SHP77 (cell line): ENCODE measurements at places on chromosomes 3 and 15.

GRCh38 chr15:28914046-28914445 is 28.3 kb downstream of the APBA2 start:
- DNase-seq = no peak

DNA sequence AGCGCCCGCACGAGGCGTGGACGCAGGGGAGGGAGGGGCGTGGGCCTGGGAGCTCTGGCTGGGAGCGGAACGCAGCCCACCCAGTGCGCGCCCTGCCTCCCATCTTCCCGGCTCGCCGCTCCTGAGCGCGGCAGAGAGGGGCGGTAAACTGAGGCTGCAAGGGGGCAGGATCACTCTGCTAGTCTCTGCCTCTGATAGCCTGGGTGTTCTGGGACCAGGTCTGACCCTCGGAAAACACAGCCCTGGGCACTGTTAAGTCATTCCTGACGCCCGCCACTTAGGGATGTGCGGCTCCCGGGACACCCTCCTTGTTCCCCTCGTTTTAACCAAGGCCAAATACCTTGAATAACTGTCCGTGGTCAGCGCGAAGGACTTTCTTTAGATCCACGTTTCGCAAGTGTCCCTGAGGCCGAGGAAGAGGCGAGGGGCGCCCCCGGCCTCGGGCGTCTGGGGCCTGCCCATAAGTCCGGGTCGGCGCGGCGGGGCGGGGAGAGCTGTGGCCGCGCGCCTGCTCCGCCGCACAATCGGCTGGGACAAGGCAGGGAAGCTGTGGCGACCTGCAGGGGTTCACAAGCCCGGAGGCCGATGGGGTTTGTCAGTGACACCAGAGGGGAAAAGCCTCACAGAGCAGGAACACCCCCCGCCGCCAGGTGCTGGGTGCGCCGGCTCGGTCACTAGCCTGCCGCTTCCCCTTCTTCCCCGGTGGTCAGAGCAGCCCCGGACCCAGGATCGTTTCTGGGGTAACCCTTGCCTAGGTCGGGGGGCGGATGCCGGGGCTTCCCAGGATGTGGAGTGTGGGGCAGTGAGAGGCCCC is 1.5 kb downstream of the ITPKA start:
- DNase-seq = no peak

DNA sequence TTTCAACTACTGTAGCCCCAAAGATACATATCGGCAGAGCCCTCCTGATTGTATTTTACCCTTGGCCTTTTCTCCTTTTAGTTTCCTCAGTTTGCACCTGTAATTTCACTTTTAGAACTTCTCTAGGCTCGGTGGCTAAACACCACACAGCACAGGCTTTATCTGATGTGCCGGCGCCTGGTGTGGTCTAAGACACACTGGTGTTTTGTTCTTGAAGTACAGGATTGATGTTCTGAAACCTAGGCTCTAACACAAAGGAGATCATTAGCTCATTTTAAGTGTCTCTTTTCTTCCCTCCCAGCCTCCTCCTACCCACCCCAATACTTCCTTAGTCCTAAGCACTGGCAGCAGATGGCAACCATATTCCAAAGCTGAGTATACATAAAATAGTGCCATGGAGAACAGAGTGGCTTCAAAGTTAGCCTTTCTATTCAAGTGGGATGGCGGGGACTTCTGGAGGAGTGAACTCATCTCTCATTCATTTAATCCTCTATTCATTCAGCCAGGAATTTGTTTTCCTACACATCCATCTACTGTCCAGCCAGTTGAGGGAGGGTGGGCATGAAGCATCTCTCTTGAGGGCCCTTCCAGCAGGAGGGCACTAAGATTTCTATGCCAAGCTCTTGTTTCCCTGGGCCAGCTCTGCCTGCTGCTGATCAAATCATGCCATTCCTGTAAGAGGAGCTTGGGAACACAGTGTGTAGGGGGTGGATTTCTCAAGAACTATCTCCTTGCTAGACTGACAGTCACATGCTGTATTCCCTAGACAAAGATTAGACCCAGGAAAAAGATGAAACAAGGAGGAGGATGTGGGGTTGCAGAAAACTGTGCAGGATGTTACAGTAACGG is 71.2 kb downstream of the TIGIT start:
- DNase-seq = no peak

DNA sequence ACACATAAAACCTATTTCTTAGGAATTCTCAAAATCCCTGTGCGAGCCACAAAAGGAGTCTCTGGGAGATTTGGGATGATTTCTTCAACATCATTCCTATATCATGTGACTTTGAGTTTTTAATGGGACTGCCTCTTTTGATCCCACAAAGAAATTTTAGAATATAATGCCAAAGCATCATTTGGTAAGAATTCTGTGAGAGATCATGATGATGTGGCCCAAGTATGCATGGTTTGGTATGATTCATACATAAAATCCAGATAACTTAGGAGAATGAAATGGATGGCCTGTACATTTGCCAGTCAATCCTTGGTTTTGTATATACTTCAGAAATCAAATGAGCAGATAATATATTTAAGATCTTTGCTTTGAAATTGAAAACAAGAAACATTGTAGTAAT is 61.3 kb downstream of the UBE2E2 start:
- no peak for DNase-seq

DNA sequence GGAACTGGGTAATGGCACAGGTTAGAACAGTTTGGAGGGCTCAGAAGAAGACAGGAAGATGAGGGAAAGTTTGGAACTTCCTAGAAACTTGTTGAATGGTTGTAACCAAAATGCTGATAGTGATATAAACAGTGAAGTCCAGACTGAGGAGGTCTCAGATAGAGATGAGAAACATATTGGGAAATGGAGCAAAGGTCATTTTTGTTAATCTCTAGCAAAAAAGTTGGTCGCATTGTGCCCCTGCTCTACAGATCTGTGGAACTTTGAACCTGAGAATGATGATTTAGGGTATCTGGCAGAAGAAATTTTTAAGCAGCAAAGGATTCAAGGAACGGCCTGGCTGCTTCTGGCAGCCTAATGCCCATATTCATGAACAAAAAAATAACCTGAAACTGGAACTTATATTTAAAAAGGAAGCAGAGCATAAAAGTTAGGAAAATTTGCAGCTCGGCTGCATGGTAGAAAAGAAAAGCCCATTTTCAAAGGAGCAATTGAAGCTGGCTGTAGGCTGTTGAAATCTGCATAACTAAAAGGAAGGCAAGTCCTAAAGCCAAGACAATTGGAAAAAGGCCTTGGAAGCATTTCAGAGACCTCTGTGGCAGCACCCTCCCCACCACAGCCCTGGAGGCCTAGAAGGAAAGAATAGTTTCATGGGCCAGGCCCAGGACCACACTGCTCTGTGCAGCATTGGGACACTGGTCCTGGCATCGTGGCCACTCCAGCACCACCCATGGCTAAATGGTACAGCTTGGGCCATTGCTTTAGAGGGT is 182.6 kb upstream of the CD96 start:
- no peak for DNase-seq

GRCh38 chr3:194485881-194486539 is 792 bp downstream of the ATP13A3 start:
- no peak for DNase-seq

GRCh38 chr3:177589911-177590381 is 392.7 kb upstream of the TBL1XR1 start:
- peak; percentile 38 for DNase-seq

DNA sequence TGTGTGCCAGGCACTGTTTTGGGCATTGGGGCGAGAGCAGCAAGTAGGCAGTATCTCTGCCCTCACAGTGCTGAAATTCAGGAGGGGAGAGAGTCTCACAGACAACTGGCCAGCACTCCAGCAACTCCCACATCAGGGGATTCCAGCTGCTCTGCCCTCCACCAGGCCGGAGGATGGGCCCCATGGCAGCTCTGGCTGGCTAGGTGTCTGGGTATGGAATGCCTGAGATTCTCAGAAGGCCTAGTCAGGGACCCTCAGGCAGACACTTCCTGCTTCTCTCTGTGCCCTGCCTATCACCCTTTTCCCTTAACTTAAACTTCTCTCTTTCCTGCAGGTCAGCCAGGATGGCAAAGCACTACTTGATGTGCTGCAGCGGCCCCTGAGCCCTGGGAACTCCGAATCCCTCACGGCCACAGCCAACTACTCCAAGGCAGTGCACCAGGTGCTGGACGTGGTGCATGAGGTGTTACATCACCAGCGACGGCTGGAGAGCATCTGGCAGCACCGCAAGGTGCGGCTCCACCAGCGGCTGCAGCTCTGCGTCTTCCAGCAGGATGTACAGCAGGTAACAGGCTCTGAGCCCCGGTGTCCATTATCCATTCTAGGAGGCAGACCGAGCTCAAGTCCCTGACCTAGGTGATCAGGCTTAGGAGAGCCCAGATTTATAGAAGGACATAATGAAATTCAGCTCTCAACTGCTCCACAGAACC is 342.2 kb upstream of the ROPN1 start:
- DNase-seq = no peak

DNA sequence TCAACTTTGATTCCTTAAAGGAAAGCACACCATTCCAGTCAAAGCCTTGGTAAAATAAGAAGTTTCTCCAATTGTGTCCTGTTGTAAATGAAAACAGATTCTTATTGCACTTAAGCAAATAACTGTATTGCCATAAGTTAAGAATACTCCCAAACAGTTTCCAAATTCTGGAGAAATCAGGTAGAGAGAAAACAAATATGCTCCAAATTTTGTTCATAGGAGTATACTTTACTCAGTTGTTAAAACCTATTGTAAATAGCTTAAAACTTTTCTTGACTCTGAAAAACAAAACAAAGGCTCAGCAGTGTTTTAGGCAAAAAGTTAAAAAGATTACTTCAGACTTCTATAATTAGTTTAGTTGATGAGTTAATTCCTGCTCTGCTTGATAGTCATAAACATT is 42.4 kb downstream of the LNP1 start:
- DNase-seq = no peak
